Cortex of kidney (tissue), 1 donor: ENCODE measurements at places on chromosomes 13 and 19.

- DNase-seq, result no peak
Observed at GRCh38 chr19:55251341-55252081, 7.3 kb downstream of the PPP6R1 start.

GRCh38 chr13:99577934-99578917 lies 77.0 kb downstream of the TM9SF2 start:
- no peak for DNase-seq

DNA sequence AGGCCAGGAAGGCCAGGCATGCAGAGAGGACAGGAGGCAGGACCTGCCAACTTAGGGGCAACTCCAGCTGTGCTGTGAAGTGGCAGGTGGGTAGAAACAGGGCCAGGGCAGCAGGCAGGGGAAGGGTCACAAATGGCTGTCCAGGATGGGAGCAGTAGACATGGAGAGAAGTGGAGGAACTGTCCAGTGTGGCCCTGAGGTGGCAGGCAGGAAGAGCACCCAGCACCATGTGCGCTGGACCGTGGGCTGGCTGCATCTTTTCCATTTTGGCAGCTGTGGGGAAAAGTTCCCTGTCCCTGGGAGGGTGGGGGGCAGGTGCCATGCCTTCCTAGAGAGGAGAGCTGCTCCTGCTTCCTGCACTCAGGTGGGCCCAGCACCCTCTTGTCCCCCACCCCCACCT lies 13.8 kb downstream of the DEDD2 start:
- DNase-seq, result no peak

DNA sequence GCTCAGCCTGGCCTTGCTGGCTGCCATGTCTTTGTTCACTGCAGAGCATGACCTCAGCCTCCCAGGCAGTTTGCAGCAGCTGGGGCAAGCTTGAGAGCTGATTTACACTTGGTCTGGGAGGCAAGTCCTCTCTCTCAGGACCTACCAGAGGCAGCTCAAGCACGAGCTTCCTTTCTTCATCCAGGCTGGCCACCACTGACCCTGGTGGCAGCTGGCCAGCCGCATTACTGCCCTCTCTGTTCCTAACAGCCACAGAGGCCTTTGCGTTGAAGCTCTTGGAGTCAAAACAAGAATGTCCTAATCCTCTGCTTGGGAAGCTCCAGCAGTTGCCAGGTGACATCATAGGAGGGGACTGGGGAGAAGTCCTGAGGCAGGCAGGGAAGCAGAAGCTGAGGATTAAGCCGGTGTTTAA lies 85.7 kb downstream of the NUFIP1 start:
- DNase-seq, result no peak

- DNase-seq, result no peak
Observed at GRCh38 chr13:48564056-48564455, 31.2 kb upstream of the RCBTB2 start.

DNA sequence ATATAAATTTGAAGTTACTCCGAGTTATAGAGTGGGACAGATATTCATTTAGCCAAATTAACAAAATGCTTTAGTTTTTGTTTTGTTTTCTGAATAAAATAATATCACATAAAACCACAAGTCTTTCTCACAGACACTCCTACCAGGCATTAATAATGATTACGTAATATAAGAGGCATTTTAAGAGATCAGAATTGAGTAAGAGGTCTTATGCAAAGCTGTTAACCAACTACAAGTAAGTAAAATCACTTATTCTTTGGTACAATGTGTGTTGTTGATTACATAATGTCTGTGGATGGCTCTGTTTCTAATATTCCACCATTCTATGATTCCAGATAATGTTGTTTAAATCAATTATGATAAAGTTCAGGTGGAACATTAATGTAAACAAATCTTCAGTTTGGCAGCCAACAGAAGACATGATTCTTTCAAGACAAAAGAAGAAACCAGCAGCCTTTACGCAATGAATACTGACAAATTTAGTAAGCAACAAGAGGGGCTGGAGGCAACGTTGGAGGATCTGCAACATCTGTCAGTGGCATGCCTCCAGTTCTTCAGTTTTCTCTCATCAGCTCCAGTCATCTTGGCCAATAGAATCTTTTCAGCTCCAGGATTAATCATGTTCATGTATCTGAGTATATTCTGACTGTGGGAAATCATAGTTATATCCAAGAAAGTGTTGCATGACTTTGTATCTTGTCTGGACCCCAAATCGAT lies 403.8 kb downstream of the SLITRK5 start:
- DNase-seq, result no peak

- DNase-seq, result no peak
Observed at GRCh38 chr19:44112802-44113137, 429 bp upstream of the ZNF225 start.

DNA sequence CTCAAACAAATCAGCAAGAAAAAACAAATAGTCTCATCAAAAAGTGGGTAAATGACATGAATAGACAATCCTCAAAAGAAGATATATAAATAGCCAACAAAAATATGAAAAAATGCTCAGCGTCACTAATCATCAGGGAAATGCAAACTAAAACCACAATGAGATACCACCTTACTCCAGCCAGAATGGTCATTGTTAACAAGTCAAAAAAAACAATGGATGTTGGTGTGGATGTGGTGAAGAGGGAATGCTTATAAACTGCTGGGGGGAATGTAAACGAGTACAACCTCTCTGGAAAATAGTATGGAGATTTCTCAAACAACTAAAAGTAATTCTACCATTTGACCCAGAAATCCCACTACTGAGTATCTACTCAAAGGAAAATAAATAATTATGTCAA lies 239.2 kb upstream of the RFC3 start:
- DNase-seq, result no peak

DNA sequence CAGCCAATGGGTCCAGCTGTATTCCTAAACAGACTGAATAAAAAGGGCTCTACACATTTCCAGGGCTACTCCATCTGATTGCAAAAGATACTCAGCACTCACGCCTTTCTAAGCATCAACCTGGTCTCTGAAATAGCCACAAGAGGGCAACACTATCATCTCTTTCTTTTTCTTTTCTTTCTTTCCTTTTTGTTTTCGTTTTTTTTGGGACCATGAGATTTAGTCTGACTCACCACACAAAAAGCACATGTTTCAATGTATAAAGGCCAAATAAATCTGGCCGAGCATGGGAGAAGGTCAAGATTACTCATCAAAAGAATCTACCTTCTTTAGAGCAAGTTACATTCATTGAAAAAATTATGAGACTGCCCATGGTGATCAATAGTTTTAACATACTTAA lies 805.6 kb upstream of the ARGLU1 start:
- no peak for DNase-seq

DNA sequence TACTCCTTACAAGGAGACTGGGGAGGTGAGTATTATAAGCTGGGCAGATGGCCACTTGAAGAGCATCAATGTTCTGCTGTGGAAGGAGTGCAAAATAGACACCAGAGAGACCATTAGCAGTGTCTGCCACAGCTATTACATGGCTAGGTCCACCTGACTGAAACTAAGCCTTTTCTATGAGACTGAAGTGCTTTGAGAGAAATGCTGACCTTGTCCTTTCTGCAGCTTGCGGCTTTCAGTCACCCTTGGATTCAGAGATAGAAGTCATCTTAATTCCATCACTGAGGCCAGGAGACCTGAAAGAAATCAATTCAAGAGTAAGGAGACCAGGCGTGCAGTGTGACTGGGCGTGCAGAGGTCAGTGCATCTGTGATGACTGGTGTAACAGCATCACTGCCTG lies 1.3 kb upstream of the ZFP28 start:
- DNase-seq, result no peak

DNA sequence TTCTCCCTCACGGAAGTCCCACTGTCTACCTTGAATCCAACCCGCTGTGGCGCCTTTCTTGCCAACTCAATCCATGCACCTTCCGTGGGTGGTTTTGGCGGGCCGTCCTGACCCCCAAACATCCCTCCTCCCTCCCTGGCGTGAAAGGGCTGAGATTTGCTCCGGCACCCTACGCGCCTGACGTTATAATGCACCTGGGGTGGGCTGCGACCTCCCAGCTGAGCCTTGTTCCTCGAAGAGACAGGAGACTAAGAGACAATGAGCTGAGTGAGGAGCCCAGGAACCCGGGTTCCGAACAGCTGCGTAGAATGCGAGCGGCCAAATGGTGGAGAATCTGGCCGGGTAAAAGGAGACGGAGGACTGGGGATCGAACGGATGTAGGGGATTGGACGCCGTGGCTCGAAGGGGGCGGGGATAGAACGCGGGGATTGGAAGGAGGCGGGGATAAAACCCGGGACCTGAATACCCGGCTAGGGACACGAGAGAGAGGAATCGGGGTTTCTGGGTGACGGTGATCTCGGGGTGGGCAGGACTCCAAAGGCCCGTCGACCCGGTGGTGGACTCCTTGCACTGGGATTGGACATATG lies at the start of gene CPT1C:
CPT1C (plus strand) TSS at position 461 of the 587 bp plus-strand sequence. CDS start 1,137 bp downstream, outside the sequence.
- DNase-seq, result no peak

DNA sequence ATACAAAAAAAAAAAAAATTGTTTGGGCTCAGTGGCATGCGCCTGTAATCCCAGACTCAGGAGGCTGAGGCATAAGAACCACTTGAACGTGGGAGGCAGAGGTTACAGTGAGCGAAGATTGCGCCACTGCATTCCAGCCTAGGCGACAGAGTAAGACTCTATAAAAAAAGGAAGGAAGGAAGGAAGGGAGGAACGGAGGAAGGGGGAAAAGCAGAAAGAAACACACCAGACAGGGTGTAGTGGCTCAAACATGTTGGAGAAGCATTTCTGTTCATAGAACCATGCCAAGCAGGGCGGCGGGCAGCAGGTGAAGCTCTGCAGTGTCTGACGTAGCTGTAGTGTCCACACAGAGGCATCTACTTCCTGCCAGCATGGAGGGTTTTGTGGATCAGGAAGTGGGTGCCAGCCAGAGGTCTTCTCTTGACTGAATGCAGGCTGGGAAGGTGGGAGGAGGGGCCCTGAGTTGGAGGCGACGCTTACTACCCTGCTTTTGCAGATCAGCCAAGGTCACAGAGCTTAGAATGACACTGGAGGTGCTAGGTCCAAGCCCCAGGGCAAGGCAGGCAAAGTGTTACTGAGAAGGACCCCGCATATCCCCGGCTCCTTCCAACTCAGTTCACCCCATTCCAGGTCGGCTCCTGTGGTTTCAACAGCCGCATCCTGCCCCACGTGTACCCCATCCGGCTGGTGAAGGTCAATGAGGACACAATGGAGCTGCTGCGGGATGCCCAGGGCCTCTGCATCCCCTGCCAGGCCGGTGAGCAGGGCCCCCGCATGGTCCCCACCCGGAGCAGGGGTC lies 11.6 kb upstream of the PGLS start:
- DNase-seq, result no peak

GRCh38 chr13:71522941-71523526 lies 344.0 kb downstream of the DACH1 start:
- no peak for DNase-seq

GRCh38 chr13:24272452-24273161 lies 36.8 kb upstream of the C1QTNF9 start:
- DNase-seq, result no peak

GRCh38 chr19:45660636-45661035 lies 7.4 kb upstream of the GIPR start:
- no peak for DNase-seq

DNA sequence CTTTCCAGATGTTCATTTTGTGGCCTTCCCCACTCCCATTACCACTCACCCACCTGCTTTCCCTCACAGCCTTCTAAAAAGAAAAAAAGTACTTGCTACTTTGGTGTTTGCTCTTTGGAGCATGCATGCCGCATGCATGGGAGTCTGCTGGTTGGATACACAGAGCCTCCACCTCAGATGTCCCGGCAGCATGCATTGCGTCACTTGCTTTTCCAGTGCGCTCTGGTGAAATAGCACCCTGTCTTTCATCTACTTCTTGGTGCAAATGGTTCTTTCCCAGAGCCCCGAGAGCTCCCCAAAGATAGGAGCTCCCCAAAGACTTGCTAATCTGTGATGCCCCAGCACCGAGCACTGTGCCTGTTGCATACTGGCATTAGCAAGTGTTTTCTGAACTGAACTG lies 333.2 kb upstream of the ZNF507 start:
- no peak for DNase-seq

DNA sequence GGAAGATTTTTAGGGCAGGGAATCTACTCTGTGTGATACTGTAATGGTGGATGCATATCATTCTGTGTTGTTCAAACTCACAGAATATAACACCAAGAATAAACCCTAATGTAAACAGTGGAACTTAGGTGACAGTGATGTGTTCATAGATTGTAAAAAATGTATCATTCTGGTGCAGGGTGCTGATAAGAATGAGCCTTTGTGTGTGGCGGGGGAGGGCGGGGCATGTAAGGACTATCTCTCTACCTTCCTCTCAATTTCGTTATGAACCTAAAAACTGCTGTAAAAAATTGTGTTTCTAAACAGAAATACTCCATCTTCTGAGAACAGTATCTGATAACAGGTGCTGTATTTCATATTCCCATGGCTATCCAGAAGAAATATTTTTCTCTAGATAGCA lies 35.6 kb downstream of the TNFRSF19 start:
- DNase-seq, result no peak

DNA sequence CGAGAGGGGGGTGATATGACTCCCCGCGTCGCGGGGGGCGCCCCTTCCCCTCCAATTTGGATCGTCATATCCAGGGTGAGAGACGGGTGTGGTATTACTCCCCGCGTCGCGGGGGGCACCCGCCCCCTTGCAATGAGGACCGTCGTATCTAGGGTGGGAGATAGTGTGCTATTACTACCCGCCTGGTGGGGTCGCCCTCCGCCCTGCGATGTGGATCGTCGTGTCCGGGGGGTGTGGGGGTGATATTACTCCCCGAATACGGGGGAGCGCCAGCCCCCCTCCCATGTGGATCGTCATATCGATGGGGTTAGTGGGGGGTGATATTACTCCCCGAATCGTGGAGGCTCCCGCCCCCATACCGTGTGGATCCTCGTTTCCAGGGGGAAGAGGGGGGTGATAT lies 29.2 kb upstream of the RGCC start:
- no peak for DNase-seq

- DNase-seq, result no peak
Observed at GRCh38 chr19:39341129-39341718, 997 bp upstream of the SAMD4B start.

DNA sequence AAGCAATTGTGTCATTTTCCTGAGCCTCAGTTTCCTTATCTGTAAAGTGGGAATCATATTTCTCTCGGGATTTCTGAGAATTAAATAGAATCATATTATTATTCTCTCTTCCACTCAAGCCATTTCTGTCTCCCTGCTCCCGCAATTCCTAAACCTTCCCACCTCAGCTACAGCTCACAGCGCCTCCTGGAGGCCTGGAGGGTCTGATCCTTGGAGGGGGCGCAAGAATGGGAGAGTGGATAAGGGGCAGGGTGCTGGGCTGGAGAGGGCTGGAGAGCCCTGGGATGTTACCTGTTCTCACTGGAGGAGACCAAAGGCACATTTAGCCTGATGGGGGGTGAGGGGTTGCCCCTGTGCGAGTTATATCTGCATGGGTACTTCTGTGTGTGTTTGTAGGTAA lies 31.1 kb upstream of the CYP2S1 start:
- no peak for DNase-seq

DNA sequence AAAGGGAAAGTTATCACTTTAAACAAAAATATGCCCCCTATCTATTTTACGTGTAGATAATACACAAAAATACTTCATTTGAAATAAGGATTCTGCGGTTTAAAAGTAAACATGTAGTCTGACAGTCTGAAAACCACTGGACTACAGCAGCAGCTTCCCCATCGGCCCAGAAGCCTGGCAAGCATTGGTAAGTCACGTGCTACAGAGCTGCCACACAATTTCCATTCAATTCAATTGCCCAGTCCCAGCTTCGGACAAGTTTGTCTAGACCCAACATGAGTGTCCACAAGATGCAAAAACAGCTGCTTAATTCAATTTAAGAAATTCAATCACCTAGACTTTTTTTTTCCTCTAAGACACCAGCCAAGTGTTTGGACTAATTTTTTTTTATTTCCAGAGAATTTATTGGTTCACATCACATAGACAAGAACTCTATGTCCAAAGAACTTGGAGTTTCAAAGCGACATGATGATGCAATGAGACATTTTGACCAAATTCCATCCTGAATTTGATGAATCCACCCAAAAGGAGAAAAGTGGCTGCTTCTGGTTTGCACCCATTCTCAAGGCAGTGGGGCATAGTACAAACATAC lies 458.9 kb downstream of the COG6 start:
- no peak for DNase-seq
